ENCODE measurements at places on chromosomes 6 and 20. TPM values are rescaled to one million over a fixed set of nuclear protein-coding genes. Genes with fewer than 3 reads are reported as not detected.
A peak's percentile ranks its signal among the peaks of the same experiment; 100 is the strongest.

The SCGN gene
- 2.5 TPM for total RNA-seq

The VWA7 gene
- 0.68 TPM for total RNA-seq

The SLC35F1 gene
- 33.0 TPM for total RNA-seq

The ARID1B gene
- total RNA-seq: 64.0 TPM

The VSX1 gene
- total RNA-seq: 0.36 TPM

DNA sequence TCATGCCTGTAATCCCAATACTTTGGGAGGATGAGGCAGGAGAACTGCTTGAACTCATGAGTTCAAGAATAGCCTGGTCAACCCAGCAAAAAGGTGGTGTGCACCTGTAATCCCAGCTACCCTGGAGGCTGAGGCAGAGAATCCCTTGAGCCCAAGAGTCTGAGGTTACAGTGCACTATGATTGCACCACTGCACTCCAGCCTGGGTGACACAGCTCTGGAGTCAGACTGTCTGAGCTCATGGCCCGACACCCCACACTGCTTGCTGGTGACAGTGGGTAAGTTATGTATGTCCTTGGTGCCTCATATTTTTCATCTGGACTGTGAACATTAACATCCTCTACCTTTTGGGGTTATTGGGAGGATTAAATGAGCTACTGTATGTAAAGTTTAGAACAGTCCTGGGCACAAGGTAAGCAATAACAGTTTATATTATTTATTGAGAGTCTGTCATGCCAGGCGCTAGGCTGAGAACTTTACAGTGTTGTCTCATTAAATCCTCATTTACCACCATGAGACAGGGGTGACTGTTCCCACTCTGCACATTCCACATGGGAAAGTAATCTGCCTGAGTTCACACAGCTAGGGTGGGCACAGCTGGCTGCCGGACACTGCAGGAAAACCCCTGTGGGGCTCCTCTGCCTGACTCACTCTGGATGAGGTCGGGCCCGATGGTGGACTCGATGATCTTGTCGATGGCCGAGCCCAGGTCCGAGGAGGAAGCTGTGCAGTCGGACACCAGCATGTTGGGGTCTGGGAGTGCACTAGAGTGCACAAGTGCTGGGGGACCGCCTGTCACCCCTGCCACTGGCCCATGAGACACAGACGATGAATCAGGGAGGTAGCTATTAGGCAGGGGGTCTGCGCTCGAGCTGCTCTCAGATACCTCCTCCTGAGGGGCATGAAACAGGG is 2.9 kb downstream of the ZNF335 start:
- no peak for ATAC-seq

DNA sequence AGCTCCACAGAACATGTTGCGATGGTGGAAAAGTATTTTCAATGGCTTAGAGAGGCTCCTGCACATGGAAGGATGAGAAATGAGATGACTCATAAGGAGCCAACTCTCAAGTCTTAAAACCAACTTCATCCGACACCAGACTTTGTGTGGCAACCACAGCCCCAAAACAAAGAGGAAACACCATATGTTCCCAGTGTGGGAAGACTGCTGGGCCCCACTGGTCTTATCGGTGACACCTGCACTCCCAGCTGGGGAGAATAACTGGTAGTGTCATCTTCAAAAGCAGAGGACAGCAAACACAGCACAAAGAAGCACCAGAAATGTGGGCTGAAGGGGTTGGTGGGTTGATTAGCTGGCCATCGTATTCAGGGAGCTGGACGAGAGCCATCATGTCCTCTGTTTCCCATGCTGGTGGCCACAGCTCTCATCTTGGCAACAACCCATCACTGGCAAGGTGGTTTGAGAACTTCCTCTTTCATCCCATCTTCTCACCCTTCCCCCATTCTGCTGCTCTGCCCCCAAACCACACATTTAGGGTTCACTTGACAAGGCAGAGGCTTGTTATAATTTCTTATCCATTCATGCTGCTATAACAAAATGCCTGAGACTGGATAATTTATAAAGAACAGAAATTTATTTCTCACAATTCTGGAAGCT is 46.0 kb upstream of the TASP1 start:
- ATAC-seq: no peak

- no peak for ATAC-seq
Measured at GRCh38 chr6:37273690-37274089, 15.7 kb upstream of the TMEM217 start.

- no peak for ATAC-seq
Measured at GRCh38 chr6:22716721-22717120, 147.4 kb downstream of the HDGFL1 start.

DNA sequence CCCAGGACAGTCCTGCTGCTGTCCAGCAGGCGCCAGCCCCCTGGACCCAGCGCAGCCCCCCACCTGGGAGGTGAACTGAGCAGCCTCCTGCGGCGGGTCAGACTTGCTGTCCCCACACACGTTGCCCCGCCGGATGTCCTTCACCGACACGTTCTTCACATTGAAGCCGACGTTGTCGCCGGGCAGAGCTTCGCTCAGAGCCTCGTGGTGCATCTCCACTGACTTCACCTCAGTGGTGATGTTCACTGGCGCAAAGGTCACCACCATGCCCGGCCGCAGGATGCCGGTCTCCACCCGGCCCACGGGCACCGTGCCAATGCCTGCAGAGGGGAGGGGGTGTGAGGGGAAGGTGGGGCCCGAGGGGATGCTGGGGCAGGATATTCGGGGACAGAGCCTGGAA is 8.5 kb downstream of the EEF1A2 start:
- ATAC-seq: no peak

DNA sequence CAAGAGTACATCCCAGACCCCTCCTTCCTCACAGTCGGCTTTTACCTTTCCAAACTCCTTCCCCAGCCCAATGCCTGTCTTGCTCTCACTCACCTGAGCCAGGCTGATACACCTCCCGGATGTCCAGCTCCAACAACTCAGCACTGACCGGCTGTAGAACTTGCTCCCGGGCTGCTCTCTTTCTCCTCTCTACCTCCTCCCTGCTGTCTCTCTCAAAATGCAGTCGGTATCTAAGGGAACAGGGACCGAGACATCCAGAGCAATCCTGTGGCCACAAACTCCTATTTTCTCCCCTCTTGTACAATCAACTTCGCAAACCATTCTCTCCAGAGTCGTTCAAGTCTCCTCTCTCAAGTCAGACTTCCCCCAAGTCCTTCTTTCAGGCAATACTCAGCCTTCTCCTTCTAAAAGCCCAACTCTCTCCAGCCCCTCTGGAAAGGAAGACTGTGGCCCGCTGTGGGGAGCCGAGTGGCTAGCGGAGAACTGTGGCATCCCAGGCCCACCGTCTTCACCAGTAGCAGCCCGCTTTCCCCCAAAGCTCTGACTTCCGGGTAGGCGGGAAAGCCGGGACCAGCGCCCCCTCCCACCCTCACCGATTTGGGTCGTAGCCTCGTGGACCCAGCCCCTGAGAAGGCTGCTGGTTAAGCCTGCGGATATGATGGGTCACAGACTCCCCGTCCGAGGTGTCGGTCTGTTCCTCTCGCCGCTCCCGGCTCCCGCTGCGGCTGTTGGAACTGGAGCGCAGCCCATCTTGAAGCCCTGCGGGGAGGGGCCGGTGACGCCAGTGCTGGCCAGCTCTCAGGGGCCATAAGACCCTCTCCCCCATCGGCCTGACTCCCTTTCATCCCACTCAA is 1.1 kb downstream of the GNL1 start:
- peak; percentile 8 for ATAC-seq

DNA sequence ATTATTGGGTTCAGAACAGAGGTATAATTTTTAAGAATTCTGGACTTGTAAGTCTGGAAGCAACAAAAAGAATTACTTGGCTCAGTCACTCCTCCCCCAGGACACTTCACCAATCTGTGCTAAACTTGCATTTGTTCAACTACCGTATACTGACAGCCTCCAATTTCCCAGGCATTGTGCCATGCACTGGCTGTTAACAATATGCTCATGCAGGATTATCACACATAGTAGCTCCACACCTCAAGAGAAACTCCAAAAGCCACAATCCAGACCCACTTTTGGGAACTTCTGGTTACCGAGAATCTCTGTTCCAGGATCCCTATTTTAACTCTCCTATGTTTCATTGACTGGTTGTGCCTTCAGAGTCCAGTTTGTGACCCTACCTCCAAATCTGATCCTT is 7.7 kb downstream of the ADGRF1 start:
- ATAC-seq: no peak

DNA sequence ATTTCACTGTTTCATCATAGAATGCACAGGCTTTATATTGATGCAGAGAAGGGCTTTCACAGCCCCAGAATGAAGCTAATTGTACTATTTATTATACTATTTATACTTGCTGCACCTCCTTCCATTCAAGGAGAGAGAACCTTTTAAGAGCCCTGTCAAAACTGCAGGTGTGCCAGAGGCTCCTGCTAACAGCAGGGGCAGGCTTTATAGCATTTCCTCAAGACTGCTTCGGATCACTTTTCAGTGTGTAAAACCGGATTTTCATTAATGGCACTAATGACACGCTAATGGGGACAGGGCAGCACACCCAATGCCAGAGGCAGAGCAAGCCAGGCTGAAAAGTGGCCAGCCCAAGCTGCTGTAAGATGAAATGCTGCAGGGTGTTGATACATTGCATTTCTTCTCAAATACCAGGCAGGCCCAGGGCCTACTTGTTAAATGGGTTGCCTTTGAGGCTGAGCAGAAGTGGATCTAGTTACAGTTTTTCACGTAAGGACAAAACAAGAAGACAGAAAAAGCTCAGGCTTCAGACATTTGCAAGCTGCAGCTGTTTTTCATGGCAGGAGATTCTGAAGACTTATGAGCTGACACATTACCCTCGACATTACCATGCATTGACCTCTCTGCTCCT is 487.7 kb upstream of the BTBD3 start:
- ATAC-seq: no peak

DNA sequence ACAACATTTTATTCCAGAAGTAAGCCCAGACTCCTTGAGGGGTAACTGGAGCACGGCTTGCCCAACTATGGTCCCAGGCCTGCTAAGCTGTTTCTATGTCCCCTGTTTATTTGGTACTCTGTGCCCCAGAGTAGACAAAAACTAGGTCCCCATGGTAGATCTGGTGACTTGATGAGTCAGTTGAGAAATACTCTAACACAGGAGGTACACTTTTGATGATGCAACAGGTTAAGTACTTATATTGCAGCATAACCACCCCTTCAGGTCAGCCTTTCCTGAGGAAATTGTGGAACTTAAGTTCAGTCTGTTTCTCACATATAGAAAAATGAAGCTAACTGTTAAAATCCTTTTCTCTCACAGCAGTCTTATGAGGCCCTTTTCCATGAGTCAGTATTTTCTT is 19.6 kb downstream of the TTPAL start:
- no peak for ATAC-seq

DNA sequence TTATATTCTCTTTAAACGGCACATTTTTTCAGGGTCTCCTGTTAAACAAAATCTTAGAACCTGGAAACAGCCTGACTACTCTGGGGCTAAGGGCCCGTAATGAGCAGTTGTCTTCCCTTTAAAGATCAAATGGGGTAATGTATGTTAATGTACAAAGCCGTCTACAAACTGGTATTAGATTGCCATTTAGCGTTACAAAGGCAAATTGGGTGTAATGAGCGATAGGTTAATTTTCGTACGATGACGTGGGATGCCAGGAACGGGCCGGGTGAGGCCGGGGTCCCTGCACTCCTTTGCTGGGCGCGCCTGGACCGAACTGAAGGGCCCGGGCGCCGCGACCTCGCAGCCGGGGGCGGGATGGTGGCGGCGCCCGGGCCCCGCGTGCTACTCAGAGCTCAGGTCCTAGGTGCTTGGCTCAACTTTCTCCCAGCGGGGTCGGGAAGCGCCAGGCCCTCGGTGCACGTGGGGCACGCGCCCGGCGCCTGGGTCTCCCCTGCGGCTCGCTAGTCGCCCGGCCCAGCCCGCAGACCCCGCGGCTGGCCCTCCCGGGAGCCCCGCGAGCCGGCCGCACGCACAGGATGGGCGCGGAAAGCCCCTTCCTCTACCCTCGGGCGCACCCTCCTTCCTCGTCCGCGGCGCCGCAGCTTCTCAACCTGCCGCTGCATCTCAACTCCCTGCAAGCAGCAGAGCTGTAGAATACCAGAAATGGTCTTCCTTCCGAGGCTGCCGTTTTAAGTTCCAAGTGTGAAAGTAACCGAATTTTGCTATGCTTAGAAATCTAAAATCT is 5.9 kb downstream of the NKX2-4 start:
- peak; percentile 13 for ATAC-seq

- peak; percentile 19 for ATAC-seq
Measured at GRCh38 chr6:45514454-45515230, 136.9 kb upstream of the SUPT3H start.

DNA sequence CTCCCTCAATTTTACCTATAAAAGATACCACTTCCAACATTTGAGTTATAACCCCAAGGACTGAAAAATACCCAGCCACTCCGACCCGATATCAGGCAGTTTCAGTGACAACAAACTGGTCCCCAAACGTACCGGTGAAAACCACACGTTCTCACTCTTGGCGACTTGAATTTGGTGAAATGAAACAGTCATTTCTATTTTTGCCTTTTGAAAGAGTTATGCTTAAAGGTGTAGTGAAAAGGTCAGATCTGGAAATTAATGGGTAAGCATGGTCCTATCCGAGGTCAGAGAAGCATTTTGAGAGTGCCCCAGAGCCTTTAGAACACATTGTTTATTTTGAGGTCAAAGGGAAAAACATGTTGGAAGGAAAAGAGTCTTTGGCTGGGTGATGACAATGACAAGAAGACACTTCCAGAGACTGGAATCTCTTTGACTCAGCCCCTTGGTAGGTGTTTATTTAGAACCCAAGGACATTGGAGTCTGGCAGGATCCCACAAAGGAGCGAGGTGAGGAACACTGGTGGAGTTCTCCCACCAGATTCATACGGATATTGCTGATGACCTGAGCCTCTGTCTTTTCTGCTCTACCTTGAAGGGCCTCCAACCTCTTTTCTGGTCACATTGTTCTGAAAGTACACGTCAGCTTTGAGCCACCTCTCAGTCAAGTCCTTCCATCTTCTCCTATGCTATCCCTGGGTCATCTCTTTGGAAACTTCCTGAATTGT is 235.0 kb downstream of the GMPR start:
- ATAC-seq: no peak

DNA sequence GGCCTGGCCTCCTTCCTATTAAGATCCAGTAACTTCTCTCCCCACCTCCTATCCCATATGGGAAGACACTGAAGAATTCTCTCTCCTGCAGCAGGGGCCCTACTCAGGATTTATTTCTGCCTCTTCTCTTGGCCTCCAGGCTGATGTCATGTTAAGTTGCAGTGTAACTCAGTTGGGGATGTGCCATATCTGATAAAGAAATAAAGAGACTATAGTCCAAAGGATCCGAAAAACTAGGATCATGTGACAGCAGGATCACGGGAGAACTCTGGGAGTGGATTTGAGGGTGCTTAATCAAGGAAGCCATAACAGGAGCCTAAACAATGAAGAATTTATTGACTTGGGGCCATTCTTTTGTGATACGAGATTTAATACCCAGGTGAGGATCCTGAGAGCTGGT is 38.5 kb upstream of the TGM6 start:
- ATAC-seq: no peak

DNA sequence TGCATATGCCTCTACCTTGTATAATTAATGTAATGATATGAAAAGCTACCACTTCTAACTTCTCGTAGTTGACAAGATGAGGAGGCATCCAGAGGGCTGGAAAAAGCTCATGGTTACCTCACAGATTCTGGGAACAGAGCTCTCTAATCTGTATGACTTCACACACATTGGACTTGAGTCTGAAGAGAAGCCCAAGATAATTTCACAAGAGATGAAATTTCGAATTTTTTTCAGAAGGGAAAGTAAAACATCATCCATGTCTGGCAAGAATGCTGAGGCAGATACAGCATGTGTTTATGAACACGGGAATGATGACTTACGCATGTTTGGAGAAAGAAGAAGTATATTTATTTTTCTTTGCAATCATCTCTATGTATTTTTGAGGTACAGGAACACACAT is 141.8 kb upstream of the TENT5A start:
- no peak for ATAC-seq

All from motor neuron (in vitro differentiated cells).